Fibroblast of villous mesenchyme (primary cell): ENCODE measurements at places on chromosomes 1 and 21.

DNA sequence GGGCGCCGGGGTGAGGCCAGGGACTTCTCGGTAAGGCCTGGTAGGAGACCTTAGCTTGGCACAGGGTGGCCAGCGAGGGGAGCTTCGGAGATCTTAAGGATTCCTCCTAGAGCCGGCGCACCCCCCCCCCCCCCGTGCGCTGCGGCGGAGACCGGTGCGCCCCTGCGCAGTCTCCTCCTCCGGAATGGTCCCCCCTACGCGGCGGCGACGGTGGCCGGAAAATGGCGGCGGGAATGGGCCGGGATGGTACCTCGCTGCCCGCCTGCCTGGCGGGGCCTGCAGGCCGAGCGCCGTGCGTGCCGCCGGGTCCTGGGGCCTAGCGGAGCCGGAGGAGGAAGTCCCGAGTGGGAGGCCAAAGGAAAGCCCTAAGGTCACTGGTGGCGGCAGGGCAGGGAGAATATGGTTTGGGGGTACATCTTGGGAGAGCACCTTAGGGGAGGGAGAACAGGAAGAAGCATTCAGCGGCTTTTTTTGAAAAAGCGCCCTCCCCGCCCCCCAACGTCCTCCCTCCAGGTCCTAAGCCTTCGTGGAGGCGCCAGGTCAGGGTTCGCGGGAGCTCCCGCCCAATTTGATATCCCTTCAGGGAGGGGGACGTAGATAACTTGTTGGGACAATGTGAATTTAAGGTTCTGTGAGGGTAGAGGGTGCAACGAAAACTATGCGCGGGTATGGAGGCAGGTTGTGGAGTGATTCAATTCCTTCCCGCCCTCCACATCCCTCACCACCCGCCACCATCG is 429 bp downstream of the SRRM1 start:
- peak; percentile 17 for DNase-seq

DNA sequence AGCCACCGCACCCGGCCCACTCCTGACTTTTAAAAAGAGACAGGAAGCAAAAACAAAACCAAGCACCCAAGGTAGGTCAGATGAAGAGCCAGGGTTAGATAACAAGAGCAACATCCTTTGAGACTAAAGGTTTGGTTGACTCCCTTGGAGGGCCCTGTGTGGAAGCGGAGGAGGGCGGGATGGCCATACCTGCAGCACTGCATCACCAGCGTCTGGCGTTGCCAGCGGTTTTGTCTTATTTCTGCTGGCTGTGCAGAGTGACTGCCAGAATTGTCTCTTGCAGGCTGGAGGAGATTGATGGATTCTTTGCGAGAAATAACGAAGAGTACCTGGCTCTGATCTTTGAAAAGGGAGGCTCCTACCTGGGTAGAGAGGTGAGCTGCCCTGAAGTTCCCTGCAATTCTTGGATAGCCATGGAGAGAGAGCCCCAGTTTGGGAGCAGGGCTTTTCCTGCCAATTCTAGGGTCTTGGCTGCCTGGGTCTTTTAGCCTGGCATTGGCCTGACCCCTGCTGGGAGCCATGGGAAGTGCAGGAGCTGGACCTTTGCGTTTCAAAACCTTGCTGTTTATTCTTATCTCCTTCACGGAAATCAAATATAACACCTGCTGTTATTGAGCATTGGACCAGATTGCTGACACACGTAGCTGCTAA is 24.0 kb downstream of the QSOX1 start:
- DNase-seq = peak; percentile 60

- DNase-seq = no peak
Observed at GRCh38 chr1:25247829-25248754, 838 bp upstream of the RSRP1 start.

DNA sequence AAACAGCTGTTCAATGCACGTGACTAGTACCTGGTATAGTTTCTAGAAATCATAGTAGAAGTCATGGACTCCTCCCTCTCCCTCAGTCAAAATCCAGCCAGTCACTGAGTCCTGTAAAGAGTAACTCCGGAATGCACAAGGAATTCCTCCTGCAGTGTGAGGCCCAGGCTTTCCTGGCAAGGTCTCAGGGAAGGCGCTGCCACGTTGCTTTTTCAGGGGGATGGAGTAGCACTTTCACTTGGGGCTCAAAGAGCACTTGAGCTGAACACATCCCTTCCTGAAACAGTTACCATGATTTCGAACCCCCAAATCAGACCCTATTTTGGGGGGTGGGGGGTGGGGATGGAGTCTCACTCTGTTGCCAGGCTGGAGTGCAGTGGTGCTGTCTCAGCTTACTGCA is 26.4 kb upstream of the LRRC8D start:
- DNase-seq = no peak

DNA sequence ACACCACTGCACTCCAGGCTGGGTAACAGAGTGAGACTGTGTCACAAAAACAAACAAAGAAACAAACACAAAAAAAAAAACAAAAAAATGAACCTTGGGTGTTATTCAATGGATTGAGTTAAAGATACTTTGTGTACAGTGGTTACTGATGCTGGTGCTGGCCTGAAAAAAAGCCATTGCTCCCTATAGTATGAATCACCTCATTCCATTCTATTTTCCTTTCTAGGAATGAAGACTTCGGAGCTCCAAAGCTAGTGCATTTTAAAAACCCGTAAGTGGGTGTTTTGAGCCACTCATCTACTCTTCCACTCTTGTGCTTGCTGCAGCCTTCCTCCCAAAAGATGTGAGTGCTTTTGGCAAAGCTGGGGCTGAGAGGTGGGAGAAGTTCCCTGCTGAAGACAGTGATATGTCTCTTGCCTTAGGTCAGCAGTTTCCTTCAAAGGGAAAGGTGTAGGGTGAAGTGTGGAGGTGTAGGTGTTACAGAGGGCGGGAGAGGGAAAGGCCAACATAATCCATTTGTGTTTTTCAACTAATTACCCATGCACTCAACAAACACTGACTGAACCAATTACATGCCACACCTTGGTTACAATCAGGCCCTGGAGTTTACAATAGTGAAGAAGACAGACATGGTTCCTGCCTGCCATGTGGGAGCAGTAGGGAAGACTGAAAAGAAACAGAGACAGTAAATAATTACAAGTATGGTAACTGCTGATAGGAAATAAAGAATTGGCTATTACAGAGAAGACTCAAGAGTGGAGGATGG is 55.0 kb upstream of the SERBP1 start:
- no peak for DNase-seq

GRCh38 chr1:236159704-236160539 is 17.6 kb downstream of the GPR137B start:
- DNase-seq = peak; percentile 53

- no peak for DNase-seq
Observed at GRCh38 chr21:14321042-14321441, 61.9 kb downstream of the HSPA13 start.

DNA sequence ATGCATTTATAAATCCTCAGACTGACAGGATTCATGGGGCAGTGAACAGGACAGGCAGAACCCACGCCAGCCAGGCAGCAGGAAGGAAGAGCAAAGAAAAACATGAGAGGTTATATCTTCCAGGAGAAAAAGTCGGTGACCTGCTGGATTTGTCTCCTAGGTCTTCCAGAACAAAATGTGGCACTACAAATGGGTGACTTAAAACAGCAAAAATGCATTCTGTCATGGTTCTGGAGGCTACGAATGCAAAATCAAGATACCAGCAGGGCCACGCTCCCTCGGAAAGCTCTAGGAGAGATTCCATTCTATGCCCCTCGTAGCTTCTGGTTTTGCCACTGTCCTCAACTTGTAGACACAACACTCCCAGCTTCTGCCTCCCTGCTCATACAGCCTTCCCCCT is 63.4 kb downstream of the PSMG1 start:
- no peak for DNase-seq

DNA sequence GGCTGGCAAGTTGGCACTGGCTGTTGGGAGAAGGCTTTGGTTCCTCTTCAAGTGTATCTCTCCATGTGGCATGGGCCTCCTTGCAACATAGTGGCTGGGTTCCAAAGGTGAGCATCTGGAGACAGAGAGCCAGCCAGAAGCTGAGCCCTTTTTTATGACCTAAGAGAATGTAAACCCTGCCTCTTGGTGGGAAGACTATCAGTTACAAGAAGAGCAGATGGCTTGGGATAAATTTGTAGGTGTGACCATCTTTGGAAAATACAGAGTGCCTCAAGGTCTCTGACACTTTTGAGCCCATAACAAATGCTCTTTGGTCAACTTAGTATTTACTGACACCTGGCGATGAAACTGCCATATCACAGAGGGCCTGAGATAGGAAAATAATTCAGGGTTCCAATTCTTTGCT is 31.4 kb upstream of the PRELP start:
- no peak for DNase-seq

DNA sequence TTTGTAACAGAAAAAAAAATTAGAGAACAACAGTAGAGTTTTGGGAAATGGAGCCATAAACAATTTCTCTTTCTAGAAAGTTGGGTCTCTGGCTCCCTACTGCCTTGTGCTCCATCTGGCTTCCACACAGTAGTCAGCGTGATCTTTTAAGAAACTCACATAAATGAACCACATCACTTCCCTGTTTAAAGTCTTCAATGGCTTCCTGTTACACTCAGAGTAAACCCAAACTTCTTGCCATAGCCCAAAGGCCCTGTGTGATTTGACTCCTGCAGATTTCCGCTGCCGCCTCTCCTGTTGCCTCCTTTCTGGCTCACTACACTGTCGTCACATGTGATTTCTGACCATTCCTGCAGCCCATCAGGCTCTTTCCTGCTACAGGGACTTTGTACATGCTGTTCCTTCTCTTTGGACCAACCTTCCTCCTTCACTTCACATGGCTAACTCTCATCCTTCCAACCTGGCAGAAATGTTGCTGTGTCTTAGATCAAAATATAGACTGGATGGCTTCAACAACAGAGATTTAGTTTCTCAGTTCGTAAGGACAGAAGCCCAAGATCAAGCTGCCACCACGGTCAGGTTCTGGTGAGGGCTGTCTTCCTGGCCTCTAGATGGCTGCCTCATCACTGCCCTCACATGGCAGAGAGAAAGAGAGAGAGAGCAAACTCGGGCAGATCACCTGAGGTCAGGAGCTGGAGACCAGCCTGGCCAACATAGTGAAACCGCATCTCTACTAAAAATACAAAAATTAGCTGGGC is 34.0 kb downstream of the OPRD1 start:
- DNase-seq = peak; percentile 22

GRCh38 chr21:38447611-38448010 is 50.7 kb downstream of the ERG start:
- no peak for DNase-seq

DNA sequence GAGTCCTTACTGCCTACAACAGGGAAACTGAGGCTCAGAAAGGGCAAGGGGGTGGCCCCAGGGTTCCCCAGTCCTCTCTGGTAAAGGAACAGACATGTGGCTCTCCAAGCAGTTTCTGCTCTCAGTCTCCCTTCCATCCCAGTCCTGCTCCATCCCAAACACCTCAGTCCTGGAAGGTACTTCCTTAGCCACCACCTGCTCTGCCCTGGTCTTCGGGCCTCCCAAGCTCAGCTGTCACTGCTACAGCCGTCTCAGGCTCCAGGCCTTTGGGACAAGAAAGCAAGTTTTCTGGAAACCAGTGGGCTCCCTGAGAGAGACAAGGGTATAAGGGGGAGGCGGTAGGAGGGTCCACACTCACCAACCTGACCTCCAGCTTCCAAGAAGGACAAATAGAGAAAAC is 23.1 kb upstream of the ADGRB2 start:
- no peak for DNase-seq

GRCh38 chr1:11980676-11980972 is 380 bp downstream of the MFN2 start:
- no peak for DNase-seq

DNA sequence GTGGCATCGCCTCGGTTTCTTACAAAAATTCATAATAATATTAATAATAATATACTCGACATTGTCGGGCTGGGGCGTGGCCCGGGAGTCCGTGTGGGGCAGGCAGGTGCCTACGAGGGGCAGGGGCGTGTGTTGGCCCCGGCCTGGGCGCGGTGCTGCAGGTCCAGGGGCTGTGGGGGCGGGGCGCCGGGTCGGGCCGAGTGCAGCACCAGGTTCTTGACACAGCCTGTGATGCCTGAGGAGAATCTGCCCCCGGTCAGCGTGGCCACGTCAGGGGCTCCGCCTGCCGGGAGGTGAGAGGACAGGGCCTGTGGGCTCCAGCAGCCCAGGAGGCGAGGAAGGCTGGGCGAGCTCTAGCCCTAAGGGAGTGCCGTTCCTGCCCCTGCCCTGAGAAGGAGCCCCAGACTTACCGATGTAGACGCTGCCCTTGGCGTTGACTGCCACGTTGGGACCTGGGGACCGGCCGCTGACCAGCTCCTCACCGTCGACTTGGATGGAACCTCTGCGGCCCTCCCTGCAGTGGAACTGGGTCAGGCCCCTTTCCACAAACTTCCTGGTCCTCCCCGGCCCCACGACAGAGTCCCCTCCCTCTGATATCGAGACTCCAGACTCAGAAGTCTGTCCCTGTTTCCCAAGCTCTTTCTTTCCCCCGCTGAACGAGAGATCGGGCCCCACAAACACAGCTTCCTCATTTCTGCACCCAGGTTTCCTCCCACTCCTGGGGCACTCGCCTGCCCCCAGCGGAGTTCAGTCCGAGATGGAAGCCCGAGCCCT is 11.3 kb downstream of the LDLRAD2 start:
- no peak for DNase-seq

DNA sequence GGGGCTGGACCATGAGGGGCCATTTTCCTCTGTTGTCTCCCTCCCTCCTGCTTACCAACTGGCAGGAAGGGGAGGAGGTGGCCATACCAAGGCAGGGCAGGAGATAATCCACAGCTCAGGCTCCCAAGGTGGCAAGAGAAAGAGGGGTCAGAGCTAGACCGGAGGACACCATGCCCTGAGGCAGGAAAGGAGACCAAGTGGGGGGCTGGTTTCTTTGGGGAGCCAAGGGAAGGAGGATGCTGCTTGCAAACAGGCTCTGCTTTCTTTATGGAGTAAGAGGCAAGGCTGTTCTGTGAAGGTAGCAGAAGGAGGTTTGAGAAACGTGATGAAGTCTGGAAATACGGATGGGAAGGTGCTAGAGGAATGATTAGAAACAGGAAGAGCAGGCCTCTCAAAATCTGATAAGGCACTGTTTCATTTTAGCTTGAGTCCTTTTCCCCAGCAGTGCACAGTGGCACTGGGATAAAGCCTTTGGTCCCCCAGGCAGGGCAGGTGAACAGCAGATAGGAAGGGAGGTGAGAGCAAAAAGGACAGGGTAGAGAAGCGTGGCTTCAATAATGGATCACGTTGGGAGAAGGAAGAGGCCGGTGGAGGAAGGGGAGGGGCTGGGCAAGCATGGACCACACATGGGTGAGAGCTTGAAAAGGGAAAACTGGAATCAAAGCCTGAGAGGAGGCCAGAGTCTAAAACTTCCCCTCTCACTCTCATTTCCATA is 44.2 kb upstream of the GALNT2 start:
- DNase-seq = no peak

GRCh38 chr1:112143871-112144441 is 154.5 kb upstream of the KCND3 start:
- no peak for DNase-seq
